ENCODE measurements at places on chromosomes 4 and X.
A peak's percentile ranks its signal among the peaks of the same experiment; 100 is the strongest.

DNA sequence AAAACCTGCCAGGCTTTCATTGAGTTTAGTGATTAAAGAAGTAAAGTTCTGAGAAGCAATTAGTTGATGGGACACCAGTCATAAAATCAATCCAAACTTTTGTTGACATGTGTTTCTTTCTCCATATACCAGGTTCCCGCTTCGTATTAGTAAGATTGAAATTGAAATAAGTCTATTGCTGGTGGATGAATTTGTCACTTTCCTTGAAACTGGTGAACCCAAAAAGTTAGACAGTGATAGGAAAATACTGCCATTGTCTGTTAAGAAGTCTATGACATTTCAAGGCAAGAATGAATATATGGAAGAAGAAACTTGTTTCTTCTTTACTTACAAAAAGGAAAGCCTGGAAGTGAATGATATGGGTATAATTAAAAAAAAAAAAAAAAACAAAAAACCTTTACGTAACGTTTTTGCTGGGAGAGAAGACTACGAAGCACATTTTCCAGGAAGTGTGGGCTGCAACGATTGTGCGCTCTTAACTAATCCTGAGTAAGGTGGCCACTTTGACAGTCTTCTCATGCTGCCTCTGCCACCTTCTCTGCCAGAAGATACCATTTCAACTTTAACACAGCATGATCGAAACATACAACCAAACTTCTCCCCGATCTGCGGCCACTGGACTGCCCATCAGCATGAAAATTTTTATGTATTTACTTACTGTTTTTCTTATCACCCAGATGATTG lies at the start of gene CD40LG:
Gene CD40LG, plus strand, starts transcription at position 482 of the 684 bp plus-strand sequence. Its CDS starts 91 bp downstream, at position 573.
- H3K4me3 ChIP-seq = peak within 1 kb of the TSS; percentile 6
- H3K27ac ChIP-seq = no peak within 1 kb of the TSS
- H3K4me1 ChIP-seq = no peaks in the 10 kb centered on the region
- DNase-seq = no peak
- no peaks in the 10 kb centered on the region for H3K36me3 ChIP-seq

DNA sequence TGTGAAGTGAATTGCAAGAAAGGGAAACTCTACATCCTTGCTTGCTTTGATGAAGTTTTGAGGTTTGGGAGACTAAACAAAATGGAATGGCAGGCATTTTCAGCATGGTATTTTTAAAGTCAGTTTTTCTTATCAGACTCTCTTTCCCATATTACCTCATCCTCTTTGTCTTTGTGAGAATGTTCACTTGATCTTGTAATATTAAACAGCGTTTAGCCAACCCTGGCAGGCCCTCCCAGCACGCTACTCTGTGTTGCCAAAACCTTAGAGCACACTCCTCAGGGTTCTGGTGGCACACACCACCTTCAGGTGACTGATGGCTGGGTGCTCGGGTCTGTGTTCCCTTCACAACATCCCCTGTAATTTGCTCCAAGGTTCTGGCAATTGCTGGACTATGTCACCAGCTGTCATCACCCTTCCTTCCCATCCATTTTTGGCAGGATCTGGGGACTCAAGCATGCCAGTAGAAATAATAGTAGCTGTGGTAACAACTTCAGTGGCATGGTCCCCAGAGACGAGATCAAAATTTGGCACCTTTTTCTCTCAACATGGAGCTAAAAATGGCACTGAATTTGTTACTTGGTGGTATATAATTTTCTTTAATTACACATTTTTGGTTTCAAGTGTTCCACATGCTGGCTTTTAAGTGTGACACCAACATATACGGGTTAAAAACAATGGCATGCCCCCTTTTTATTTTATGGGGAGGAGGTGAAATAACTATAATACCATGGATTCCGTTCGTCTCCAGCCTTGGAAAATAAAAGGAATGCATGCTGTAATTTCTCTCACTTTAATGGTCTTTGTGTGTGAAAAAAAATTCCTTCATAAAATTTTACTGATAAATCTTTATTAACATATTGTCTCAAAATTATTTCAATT lies 273.1 kb downstream of the DCTD start:
- DNase-seq = no peak
- H3K27me3 ChIP-seq = no peaks in the 10 kb centered on the region
- no peak overlapping the region for H3K4me3 ChIP-seq
- no peaks in the 10 kb centered on the region for H3K36me3 ChIP-seq
- H3K4me1 ChIP-seq = no peaks in the 10 kb centered on the region

DNA sequence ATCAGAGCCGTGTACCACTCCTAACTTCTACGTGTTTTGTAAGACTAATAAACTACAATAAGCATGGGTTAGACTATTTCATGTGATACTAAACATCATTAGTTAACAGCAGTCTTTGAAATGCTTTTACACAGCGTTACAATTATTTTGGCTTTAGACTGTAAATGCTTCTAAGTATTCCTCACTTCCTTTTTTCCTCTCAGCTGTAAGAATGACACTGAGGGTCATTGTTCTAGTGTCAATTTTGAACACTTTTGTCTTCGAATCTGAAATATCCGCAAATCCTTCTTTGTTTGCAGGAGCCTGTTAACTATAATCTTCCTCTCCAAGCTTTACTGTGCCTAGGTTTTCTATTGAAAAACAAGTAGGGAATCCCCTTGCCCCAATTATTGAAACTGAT lies 1.5 kb downstream of the ABCE1 start:
- H3K27ac ChIP-seq = no peak overlapping the region
- peaks cover 30% of the 10 kb centered on the region for H3K4me1 ChIP-seq
- peaks cover 19% of the 10 kb centered on the region for H3K36me3 ChIP-seq
- peak overlapping the region; percentile 89 for H3K4me3 ChIP-seq

- H3K36me3 ChIP-seq = no peaks in the 10 kb centered on the region
- no peak for DNase-seq
- no peak overlapping the region for H3K27ac ChIP-seq
- peaks cover 99% of the 10 kb centered on the region for H3K27me3 ChIP-seq
These were observed 4.7 kb downstream of the NEUROG2 start for GRCh38 chr4:112511093-112511802.

GRCh38 chr4:168241953-168242352 lies 76.6 kb downstream of the DDX60 start:
- no peak overlapping the region for H3K4me3 ChIP-seq
- H3K27ac ChIP-seq = no peak overlapping the region
- H3K4me1 ChIP-seq = no peaks in the 10 kb centered on the region
- peaks cover 35% of the 10 kb centered on the region for H3K36me3 ChIP-seq
- H3K27me3 ChIP-seq = no peaks in the 10 kb centered on the region

All from lower lobe of right lung (tissue), 2 donors.